Fibroblast of villous mesenchyme (primary cell): ENCODE measurements at places on chromosomes 2 and 18.

GRCh38 chr2:210189452-210190138, 18.4 kb upstream of the KANSL1L start:
- DNase-seq: no peak

DNA sequence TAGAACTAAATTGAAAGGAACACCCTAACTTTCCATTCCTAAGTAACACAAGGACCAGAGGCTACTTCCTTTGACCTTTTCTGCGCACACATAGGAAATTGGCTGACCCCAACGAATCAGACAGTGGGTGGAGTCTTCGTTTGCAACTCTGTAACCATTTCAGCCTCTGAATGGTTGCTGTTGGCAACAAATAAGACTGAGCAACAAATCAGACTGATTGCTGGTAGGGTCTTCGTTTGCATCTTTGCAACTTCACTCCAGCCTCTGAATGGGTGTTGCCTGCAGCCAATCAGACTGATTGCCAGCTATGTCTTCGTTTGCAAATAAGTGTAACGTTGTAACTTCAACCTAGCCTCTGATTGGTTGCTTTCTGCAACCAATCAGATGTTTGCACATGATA, 34.6 kb downstream of the USP40 start:
- no peak for DNase-seq

GRCh38 chr18:57730146-57730545, 73.0 kb downstream of the ATP8B1 start:
- no peak for DNase-seq

- DNase-seq: peak; percentile 50
Observed at GRCh38 chr2:28754321-28754720, 2.7 kb downstream of the PPP1CB start.

- DNase-seq: no peak
Observed at GRCh38 chr2:240323601-240324291, 111.7 kb upstream of the GPC1 start.

DNA sequence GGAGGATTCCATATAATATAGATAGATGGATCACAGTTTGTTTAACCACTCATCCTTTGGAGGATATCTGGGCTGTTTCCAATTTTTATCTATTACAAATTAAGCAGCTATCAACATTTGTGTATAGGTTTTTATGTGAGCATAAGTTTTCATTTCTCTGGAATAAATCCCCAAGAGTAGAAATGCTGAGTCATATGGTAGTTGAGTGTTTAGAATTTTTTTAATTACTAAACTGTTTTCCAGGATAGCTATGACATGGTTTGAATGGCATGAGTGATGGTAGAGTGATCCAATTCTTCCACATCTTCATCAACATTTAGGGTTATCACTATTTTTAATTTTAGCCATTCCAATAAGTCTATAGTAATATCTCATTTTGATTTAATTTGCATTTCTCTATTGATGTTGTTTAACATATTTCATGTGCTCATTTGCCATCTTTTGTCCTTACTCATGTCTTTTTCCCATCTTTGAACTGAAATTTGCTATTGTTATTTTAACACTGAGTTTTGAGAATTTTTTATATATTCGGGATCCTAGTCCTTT, 31.4 kb downstream of the ABCB11 start:
- DNase-seq: peak; percentile 11

DNA sequence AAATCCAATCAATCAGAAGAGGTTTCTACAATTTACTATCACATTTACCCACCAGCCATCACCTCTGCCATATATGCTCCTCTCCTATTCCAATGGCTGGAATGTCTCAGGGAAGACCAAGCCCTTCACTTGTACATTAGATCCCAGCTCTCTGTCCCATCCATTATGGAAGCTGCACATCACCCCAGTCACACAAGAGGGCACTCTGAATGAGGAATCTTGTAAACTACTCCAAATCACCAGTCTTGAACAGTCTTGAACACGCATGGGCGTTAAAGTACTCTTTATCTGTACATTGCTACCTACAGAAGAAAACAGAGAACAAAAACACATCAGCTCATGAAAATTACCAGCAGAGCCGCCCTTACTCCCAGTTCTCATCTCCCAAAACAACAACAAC, 38.7 kb downstream of the ZC3H8 start:
- peak; percentile 19 for DNase-seq

GRCh38 chr2:170369894-170370293, 191.9 kb downstream of the MYO3B start:
- DNase-seq: peak; percentile 30

DNA sequence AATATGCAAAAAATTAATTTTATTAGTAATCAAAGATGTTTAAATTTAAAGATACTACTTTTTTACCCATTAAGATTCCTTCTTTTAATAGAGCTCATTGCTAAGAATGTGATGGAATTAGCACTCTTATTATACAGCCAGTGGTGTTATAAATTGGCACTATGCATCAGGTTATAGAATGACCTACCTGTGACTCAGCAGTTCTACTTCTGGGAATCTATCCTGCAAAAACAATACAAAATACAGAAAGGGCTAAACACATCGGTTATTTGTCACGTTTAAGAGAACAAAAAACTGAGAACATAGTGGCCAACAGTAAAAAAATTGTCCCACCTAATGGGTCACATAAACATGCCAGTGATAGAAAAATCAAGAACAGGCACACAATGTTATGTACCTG, 9.4 kb upstream of the ADD2 start:
- no peak for DNase-seq

GRCh38 chr2:237665713-237666143, 38.3 kb downstream of the LRRFIP1 start:
- DNase-seq: no peak

DNA sequence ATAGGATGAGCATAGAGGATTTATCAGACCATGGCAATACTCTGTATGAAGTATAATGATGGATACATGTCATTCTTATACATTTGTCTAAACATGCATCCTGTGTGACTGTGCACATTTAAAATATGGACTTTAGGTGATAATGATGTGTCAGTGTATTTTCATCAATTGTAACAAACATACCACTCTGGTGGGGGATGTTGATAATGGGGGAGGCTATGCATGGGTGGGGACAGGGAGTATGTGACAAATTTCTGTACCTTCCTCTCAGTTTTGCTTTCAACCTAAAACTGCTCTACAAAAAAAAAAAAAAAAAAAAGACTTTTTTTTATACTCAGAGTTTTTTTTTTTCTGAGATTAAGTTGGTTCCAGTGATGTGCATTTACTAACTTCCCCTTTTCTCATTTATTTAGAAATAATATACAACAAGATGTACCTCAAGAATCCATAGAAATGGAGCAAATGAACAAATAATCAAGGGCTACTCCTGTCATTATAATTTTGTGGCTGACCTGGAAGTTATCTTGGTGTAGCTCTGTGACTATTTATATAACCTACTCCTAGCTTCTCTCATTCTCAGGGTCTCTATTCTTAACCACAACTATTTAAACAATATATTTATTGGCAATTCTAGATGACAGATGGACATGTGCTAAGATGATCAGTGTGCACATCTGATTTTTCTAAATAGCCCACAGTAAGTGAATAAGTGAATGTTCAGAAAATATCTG, 108.9 kb upstream of the ITGA4 start:
- no peak for DNase-seq

- DNase-seq: no peak
Observed at GRCh38 chr2:144712550-144712940, 192.6 kb upstream of the ZEB2 start.

- DNase-seq: no peak
Observed at GRCh38 chr18:9428862-9429661, 46.3 kb upstream of the RALBP1 start.

DNA sequence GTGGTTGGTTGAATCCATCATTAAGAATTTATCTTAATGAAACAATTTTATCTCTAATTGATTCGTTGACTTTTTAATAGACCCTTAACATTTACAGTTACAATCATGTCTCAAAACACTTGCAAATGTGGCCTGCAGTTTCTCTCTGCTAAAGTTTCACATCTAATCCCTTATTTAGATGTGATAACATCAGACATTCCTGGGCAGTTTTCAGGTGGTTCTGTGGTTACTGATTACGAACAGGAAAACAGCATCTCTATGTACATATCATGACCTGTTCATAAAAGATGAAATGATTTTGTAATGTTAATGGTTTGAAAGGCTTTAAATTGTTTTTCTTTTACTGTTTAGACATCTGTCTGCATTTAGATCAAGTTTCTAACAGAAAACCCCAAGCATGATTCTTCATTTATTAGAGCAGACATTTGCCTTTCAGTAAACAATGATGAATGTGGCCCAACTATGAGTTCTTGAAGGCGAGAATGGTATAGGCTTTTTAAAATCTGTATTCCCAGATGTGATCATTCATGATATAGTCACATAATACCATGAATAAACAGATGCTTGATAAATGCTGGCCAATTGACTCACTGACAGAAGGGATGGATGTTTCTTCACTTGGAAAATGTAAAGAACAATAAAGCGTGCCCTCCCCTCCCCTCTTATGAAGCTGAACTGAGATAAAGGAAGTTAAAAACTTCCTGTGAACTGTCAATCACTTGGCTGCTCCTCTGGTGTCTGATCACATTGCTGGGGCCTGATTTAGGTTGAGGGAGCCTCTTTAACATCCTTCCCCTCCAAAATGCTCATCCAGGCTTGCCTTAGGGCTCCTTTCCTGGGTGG, 3.5 kb downstream of the CAPN14 start:
- no peak for DNase-seq

GRCh38 chr18:21602299-21602587, 1.7 kb upstream of the ESCO1 start:
- DNase-seq: no peak

- no peak for DNase-seq
Observed at GRCh38 chr2:165475277-165476004, 5.9 kb downstream of the CSRNP3 start.

GRCh38 chr18:48475635-48476549, 62.9 kb upstream of the CTIF start:
- peak; percentile 86 for DNase-seq

DNA sequence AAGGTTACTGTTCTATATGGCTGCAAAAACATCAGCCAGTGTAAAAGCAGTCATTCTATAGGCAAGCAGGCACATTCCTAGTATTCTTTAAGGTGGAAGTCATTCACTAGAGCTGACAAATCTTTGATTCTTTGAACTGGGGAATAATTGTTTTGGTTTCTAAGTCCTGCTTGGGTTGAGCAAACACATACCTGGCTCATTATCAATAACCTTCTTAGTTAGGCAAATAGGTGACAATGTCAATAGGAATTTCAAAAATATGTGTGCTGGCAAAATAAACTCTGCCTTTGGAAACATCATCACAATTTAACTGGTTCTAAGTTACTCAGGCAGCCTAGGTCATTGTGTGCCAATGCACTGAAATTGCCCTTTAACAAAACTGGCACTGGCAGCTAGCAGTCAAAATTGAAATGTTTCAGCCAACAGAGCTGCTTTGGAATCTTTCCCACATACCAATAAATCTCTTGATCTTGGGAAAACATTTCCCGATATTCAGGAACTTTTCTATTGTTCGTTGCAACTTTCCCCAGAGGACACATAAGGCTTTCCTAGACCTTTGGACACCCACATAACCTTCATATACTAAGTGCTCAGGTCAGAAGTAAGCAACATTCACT, 402.0 kb upstream of the MMADHC start:
- no peak for DNase-seq

- peak; percentile 24 for DNase-seq
Observed at GRCh38 chr2:156892467-156893281, 364.8 kb upstream of the GALNT5 start.

- DNase-seq: no peak
Observed at GRCh38 chr18:60794802-60795201, 422.2 kb upstream of the MC4R start.
